ENCODE measurements at places on chromosomes 3 and 15. TPM values are rescaled to one million over a fixed set of nuclear protein-coding genes. Genes with fewer than 3 reads are reported as not detected.

The VPS33B gene
- 13.7 TPM for total RNA-seq

The CSPG4 gene
- total RNA-seq = 43.3 TPM

The ADGRG7 gene
- total RNA-seq = not detected

The MOBP gene
- not detected for total RNA-seq

The NEK10 gene
- total RNA-seq = 10.1 TPM

The CHRD gene
- total RNA-seq = 2.7 TPM

The IQCB1 gene
- 17.1 TPM for total RNA-seq

The XIRP1 gene
- not detected for total RNA-seq

DNA sequence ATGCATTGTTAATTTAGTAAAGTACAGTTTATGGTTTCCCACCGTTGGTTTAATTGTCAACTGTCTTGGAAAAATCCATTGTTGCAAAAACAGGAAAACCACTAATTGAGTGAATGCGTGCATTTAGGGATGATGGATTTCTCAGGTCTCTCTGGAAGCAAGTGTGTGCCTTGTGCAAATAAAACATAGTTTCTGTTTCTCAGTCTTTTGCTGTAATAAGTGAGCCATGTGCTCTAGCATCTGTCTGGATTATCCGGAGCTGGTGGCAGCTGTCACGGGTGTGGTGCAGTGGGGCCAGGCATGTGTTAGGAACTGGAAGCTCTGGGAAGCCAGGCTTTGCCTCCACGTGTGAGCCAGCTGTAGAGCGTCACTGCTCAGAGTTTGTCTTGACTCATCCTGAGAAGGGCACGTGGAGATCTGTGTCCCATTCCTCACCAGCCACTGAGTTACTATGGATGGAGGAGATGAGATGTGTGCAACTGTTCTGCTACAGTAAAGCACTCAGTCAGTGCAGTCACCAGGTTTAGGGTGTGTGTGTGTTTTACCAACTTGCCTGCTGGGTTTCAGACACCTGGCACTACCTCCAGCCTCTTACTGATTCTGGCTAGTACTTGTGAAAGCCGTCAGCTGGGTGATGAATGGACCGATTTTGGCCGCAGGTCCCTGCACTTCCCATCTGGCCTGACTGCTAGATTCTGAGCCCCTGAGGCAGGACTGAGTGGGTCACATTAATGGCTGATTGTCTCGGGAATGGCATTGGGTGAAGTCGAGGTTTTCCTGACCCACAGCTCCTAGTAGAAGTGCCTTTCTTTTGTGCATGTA is 7.2 kb downstream of the APBA2 start:
- H3K36me3 ChIP-seq = peaks cover 2% of the 10 kb centered on the region
- no peak for DNase-seq
- H3K4me3 ChIP-seq = no peak overlapping the region
- H3K27me3 ChIP-seq = no peaks in the 10 kb centered on the region

GRCh38 chr15:87099916-87100315 is 1020.2 kb downstream of the AGBL1 start:
- no peak overlapping the region for H3K27ac ChIP-seq
- no peak overlapping the region for H3K4me3 ChIP-seq
- no peaks in the 10 kb centered on the region for H3K27me3 ChIP-seq
- H3K36me3 ChIP-seq = no peaks in the 10 kb centered on the region
- DNase-seq = no peak
- H3K4me1 ChIP-seq = no peaks in the 10 kb centered on the region

DNA sequence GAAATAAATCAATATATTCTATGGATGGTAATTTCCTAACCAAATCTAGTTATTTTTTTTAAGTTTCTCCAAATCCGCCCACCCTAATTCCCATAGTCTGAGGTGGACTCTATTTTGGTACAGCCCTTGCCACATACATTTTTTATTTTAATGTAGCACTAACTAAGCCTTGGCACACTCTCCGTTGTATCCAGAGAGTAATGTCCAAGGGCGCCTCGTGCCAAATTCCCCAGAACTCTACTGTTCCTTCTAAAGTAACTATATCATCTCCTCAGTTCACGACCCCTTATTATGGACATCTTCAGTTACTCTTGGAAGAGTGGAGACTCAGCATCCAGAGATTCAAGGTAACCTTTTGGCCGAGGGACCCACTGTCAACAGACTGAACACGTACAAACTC is 1.3 kb downstream of the VGLL3 start:
- peak overlapping the region; percentile 95 for H3K4me3 ChIP-seq
- peak overlapping the region; percentile 97 for H3K27ac ChIP-seq
- no peak for DNase-seq
- no peaks in the 10 kb centered on the region for H3K27me3 ChIP-seq
- H3K36me3 ChIP-seq = peaks cover 47% of the 10 kb centered on the region
- peaks cover 52% of the 10 kb centered on the region for H3K4me1 ChIP-seq

GRCh38 chr15:101216100-101216499 is 35.7 kb downstream of the CHSY1 start:
- peaks cover 19% of the 10 kb centered on the region for H3K4me1 ChIP-seq
- no peaks in the 10 kb centered on the region for H3K27me3 ChIP-seq
- H3K4me3 ChIP-seq = no peak overlapping the region
- H3K36me3 ChIP-seq = peaks cover 4% of the 10 kb centered on the region
- no peak overlapping the region for H3K27ac ChIP-seq

- H3K4me3 ChIP-seq = no peak overlapping the region
- DNase-seq = no peak
- no peaks in the 10 kb centered on the region for H3K36me3 ChIP-seq
- no peak overlapping the region for H3K27ac ChIP-seq
- no peaks in the 10 kb centered on the region for H3K27me3 ChIP-seq
- peaks cover 7% of the 10 kb centered on the region for H3K4me1 ChIP-seq
Measured at GRCh38 chr3:102192575-102192974, 242.2 kb upstream of the ZPLD1 start.

DNA sequence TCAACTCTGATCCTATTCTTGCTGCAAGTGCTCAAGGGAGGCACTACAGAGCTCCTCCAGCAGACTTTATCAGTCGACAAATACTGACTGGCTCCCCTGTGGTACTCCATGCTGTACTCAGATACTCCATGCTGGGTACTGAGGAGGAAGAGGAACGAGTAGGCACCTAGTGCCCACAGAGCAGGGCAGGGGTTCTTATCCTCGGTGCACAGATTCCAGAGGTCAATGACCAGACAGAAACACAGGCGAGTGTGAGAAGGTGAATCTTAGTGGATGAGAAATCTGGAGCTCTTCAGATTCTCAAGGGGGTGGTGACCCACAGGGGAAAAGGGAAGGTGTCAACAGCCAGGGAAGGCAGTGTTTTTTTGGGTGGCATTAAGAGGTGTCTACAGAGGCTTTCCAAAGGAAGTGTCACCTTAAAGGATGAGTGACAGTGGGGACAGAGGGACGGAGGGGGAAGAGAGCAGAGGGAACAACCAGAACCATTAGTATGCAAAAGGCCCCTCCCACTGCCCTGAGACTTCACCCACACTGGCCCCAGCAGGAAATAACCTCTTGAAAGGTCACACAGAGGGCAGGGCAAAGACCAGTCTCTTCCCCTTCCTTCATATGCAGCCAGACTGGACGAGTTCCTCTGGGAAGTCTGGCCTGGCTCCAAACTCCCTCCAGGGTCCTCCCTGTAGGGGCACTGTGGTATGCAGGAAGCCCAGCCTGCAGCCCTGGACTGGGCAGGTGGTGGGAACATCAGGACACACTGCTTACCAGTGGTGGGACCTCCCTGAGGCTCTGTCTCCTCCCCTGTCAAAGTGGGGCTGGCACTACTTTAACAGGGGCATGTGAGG is 27.5 kb downstream of the CCDC12 start:
- no peak overlapping the region for H3K27ac ChIP-seq
- no peak for DNase-seq
- peaks cover 6% of the 10 kb centered on the region for H3K36me3 ChIP-seq
- peaks cover 38% of the 10 kb centered on the region for H3K4me1 ChIP-seq
- H3K4me3 ChIP-seq = no peak overlapping the region

DNA sequence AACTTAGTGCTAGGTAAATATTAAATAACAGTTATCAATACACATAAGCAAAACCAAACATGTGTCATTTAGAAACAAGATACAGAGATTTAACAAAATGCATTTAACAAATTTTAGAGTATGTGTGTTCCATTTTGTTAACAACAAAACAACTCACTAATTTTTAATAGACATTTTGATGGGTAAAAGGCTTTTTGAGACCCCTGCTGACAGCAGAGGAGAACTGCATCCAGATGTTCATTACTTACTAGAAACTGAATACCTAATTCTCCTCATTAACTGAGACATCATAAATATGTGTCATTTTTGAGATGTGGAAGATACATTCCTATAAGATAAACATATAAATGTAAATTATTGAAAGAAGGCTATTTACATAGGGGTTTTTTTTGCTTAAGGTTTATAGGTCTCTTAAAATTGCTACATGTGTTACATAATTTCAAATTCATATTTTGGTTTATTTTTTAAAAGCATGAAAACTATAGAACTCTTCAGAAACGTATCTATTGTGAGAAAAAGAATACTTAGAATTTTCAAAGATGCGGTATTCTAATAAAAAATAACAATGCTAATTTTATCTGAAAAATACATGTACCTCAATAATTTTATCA is 1009.8 kb downstream of the TUSC7 start:
- no peak overlapping the region for H3K27ac ChIP-seq
- no peak for DNase-seq
- H3K27me3 ChIP-seq = peaks cover 15% of the 10 kb centered on the region
- peaks cover 1% of the 10 kb centered on the region for H3K4me1 ChIP-seq
- H3K4me3 ChIP-seq = no peak overlapping the region
- H3K36me3 ChIP-seq = no peaks in the 10 kb centered on the region

DNA sequence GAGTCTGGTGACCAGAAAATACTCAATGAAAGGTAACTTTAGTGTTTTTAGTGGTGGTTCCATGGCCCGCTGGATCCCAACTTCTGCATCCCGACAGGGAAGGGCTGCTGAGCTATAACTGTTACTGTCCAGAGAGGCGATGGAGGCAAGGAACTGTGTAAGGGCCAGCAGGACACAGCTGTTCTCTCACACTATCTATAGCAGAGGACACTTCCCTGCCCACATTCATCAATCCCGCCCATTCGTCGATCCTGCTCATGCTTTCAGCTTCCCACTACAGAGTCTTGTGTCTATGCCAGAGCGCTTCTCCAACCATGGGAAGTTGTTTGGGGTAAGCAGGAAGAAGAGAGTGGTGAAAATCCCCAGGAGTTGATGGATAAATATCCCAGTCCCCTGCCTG is 8.4 kb downstream of the COLQ start:
- H3K27me3 ChIP-seq = no peaks in the 10 kb centered on the region
- no peaks in the 10 kb centered on the region for H3K36me3 ChIP-seq
- no peak overlapping the region for H3K4me3 ChIP-seq
- H3K4me1 ChIP-seq = peaks cover 3% of the 10 kb centered on the region
- no peak for DNase-seq
- no peak overlapping the region for H3K27ac ChIP-seq

- H3K27ac ChIP-seq = peak overlapping the region; percentile 99
- no peak for DNase-seq
- no peaks in the 10 kb centered on the region for H3K27me3 ChIP-seq
- peaks cover 43% of the 10 kb centered on the region for H3K4me1 ChIP-seq
- H3K4me3 ChIP-seq = peak overlapping the region; percentile 94
- H3K36me3 ChIP-seq = no peaks in the 10 kb centered on the region
Measured at GRCh38 chr15:55407498-55408011, 604 bp downstream of the CCPG1 start.

DNA sequence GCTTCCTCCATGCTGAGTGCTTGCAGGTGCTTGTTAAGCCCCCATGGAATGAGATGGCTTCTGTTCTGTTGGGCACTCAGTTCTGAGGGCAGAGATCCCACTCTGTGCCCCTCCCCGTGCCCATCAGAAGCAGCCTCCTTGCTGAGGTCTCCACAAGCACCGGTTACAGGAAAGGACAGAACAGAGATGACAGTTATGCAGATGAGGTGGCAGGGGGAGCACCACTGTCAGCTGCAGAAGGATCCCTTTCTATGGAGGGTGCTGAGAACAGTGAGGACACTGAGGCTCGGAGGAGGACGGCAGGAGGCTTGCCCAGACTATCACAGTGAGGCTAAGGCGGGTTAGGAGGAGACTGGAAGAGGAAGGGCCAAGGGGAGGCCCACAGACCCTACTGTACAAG is 12.4 kb downstream of the CACNA2D2 start:
- no peak overlapping the region for H3K27ac ChIP-seq
- H3K4me3 ChIP-seq = no peak overlapping the region
- H3K36me3 ChIP-seq = no peaks in the 10 kb centered on the region
- no peak for DNase-seq
- H3K4me1 ChIP-seq = no peaks in the 10 kb centered on the region
- peaks cover 5% of the 10 kb centered on the region for H3K27me3 ChIP-seq

DNA sequence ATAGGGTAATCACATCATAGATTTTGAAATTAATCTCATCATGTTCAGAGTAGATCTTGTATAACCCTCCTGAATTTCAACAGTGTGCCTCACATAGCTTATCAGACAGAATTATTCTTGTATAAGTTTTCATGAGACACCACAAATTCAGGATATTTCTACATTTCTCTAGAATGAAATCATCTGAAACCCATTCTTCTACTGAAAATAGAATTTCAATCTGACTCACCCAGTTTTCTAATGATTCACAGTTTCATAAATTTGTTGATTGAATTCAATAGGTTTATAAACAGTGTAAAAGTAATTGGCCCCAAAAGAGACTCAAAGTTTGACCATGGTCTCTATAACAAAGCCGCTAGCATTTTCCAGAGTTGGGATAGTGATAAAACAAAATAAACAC is 1082.6 kb upstream of the EPHA6 start:
- no peak for DNase-seq
- H3K27ac ChIP-seq = no peak overlapping the region
- H3K36me3 ChIP-seq = no peaks in the 10 kb centered on the region
- no peak overlapping the region for H3K4me3 ChIP-seq
- peaks cover 6% of the 10 kb centered on the region for H3K27me3 ChIP-seq
- H3K4me1 ChIP-seq = no peaks in the 10 kb centered on the region

DNA sequence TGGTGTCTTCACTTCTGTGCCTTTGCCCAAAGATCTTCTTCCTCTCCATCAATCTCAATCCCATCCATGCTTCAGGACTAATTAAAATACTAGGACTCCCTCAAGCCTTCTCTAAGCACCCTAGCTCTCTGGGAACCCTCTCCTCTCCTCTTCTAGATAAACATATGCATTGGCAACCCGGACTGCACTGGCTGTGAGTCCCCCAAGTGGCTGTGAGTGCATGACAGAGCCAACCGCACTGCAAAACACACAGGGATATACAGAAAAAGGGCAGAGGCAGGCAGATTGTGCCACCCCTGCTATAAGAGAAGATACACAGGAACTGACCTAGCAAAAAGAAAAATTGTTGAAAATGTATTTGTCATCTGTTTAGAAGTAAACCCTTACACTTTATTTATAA is 457.1 kb downstream of the MFSD1 start:
- H3K4me3 ChIP-seq = no peak overlapping the region
- no peaks in the 10 kb centered on the region for H3K4me1 ChIP-seq
- no peak overlapping the region for H3K27ac ChIP-seq
- H3K27me3 ChIP-seq = peaks cover 56% of the 10 kb centered on the region

DNA sequence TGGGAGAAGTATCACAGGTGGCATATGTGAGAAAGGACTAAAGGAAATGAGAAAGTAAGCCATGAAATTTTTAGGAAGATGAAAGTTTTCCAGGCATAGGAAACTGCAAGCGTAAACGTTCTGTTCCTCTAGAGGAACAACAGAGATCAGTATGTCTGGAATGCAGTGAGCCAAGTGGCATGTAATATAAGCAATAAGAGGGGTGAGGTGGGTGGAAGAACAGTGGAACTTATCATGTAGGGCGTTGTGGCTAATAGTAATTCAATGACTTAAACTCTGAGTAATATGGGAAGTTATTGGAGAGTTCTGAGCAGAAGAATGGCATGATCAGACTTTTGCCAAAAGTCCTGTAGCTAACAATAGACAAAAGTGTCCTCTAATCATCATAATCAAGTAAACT is 902.9 kb downstream of the EPHA3 start:
- no peak overlapping the region for H3K4me3 ChIP-seq
- no peaks in the 10 kb centered on the region for H3K36me3 ChIP-seq
- no peak for DNase-seq
- H3K27me3 ChIP-seq = no peaks in the 10 kb centered on the region
- peak overlapping the region; percentile 59 for H3K27ac ChIP-seq
- peaks cover 52% of the 10 kb centered on the region for H3K4me1 ChIP-seq
